Left cardiac atrium (tissue), 4 donors: ENCODE measurements at places on chromosomes 6 and 20. TPM values are rescaled to one million over a fixed set of nuclear protein-coding genes. Genes with fewer than 3 reads are reported as not detected.

DNA sequence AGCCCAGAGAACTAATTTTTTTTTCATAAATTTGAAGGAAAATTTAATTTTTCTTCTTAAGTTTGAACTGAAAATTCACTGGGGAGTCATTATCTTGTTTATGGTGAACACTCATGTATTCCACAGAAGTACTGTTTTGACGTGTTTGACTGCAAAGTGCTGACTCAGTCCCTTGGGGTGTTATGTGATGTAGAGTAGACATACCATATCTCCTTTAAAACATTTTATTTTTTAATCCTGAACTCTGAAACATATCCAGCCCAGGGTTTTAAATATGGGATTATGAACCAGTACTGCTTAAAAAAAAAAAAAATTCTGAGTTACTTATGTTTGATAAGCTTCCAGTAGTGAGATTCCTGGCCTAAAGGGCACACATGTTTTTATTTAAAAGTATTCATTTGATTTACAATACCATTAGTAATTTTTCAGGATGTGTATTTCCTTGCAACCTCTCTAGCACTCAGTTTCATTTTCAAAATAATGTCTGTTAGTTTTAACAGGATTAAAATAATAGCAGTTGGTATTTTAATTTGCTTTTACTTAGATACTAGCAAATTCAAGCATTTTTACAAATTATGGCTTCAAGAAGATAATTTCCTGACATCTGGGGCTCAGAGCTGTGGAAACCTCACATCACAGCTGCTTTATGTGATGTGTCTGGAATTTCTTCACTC lies 81.7 kb upstream of the PDE10A start:
- DNase-seq = no peak

GRCh38 chr6:47239546-47239945 lies 70.2 kb downstream of the TNFRSF21 start:
- no peak for DNase-seq

POM121L2 gene
- not detected for total RNA-seq

DNA sequence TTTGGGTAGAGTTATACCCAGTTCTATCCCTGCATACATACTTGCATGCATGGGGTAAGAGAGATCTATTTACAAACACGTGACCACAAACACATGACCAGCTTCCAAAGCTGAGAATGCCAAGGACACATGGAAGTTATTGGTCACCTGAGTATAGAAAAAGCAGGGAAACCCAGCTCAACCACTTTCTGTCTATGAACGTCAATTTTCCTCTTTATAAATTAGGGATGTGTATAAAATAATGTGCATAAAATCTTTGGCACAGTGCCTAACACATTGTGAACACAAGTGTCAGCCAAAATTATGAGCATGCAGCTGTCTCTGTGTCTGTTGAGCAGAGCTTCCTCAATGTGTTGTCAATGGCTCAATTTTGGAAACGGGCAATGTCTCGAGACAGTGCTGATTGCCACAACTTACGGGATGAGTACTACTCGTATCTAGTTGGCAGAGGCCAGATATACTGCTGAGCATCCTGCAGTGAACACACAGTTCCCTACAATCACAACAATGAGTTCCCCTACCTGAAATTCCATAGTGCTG lies 44.9 kb downstream of the TPD52L1 start:
- DNase-seq = no peak

MCM9 gene
- total RNA-seq = 6.3 TPM

DNA sequence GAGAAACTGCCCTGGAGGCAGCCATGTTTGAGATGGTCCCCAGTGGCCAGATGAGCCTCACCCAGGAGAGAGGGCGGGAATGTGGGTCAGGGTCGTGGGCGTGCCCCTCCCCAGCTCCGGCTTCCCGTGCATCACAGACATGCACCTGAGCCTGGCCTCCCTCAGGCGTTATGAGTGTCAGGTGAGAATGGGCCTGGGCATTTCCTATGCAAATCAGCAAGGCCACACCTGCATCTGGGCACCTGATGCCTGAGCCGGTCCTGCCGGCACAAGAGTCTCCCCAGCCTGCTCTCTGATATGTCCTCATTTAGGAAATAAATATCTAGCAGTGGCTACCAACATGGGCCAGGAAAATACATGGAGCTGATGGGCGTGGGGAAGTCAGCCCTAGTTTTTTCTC lies 82.4 kb downstream of the RAMACL start:
- DNase-seq = no peak

LY6G5C gene
- 2.5 TPM for total RNA-seq

WFDC2 gene
- total RNA-seq = 0.52 TPM

- no peak for DNase-seq
Observed at GRCh38 chr6:1593958-1594314, 15.8 kb upstream of the FOXC1 start.

- no peak for DNase-seq
Observed at GRCh38 chr6:89611666-89612065, 26.9 kb downstream of the LYRM2 start.

HLA-DQB2 gene
- total RNA-seq = 4.1 TPM

GRCh38 chr20:3685341-3685740 lies 3.5 kb upstream of the ADAM33 start:
- no peak for DNase-seq

DNA sequence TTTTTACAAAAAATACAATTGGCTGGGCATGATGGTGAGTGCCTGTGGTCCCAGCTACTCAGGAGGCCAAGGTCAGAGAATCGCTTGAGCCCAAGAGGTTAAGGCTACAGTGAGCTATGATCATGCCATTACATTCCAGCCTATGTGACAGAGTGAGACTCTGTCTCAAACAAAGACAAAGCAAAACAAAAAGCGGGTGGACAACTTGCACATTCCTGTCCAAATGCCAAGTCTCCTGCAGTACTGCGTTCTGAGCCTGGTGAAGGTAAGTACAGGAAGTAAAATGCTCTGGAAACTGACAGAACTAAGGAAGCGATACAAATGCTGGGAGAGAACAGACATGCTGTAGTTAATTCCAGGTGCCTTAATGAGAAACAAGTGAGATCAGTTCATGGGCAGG lies 20.4 kb upstream of the TMEM242 start:
- DNase-seq = no peak

DNA sequence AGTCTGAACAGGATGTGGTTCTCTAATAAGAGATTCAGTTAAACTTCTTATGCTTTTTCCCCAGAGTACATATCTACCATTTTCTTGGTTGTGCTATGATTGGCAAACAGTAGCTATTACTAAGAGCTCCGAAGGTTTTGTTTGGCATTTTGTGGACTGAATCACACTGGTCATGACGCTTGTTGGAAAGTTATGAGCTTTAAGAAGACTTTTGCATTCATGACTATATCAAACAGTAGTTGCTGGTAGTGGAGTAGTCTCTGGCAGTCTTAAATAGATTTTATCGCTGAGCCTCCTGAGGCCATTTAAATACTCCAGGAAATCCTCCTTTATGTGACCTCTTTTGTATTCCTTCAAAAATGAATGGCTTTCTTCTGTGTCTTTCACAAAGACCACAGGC lies 40.8 kb downstream of the CCDC170 start:
- DNase-seq = no peak

DNA sequence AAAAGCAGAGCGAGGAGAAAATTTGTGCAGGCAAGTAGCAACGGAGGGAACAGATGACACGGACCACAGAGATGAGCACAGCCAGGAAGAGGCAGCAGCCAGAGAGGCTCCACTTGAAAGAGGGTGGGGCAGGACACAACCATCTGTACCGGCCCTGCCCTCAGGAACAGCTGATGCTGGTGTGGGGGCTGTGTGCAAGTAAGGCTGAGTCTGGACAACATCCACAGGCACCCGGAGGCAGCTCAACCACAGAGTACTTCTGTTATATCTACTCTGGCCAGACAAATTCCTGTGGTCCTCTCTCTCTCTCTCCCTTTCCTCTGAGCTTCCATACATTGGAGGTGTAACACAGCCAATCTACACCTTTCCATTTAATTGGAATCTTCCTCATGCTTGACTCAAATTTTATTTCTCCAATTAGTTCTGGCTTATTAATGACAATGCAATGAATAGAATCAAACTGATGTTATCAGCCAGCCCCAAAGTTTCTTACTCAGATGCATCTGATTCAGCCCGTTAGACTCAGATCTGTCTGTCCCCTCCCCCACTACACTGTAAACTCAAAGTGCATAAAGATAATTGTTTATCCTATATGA lies 24.9 kb downstream of the KIF13A start:
- DNase-seq = peak; percentile 73

GRCh38 chr6:113847447-113847846 lies 9.7 kb upstream of the MARCKS start:
- no peak for DNase-seq

- DNase-seq = peak; percentile 55
Observed at GRCh38 chr20:50572938-50573777, 63.0 kb downstream of the PTPN1 start.

GRCh38 chr20:37596890-37597536 lies 69.3 kb upstream of the BLCAP start:
- DNase-seq = no peak

- peak; percentile 66 for DNase-seq
Observed at GRCh38 chr20:44187054-44187771, at the start of gene JPH2. Gene JPH2, minus strand, starts transcription at chr20:44187188. Its CDS starts 483 bp downstream, at chr20:44186705.

DNA sequence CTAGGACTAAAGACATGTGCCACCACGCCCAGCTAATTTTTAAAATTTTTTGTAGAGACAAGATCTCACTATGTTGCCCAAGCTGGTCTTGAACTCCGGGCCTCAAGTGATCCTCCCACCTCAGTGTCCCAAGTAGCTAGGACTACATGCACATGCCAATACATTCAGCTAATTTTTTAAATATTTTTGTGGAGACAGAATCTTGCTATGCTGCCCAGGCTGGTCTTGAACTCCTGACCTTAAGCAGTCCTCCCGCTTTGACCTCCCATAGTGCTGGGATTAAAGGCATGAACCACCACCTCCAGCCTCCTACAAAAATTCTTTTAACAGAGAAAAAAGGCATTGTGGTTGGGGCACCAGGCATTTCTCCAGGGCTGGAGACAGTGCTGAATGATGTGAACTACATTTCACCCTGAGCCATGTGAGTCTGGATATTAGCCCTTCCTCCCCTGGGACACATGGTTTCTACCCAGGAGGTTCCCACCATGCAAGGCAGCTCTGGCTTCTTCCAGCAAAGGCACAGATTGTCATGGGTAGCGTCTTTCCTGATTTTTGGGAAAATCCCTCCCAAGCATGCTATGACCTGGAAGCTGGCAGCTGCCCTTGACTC lies 36.3 kb upstream of the CMTR1 start:
- DNase-seq = no peak

DNA sequence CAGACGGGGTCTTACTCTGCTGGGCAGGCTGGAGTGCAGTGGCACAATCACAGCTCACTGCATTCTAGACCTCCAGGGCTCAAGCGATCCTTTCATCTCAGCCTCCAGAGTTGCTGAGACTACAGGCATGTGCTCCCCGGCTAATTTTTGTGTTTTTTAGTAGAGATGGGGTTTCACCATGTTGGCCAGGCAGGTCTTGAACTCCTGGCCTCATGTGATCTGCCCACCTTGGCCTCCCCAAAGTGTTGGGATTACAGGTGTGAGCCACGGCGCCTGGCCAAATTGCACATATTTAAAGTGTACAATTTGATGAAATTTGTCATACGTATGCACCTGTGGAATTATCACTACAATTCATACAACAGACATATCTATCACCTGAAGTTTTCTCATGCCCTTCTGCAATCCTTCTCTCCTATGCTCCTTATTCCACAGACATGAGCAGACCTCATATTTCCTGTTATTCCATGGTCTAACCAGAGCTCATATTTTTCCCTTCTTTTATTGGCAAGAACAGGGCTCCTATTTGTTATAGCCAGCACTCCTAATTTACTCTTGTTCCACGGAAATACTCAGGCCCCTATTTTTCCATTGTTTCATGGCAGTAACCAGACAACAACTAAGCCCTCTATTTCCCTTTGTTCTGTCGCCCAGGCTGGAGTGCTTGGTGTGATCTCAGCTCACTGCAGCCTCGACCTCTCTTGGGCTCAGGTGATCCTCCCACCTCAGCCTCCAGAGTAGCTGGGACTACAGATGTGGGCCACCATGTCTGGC lies 2.2 kb upstream of the CSTL1 start:
- DNase-seq = no peak

DNA sequence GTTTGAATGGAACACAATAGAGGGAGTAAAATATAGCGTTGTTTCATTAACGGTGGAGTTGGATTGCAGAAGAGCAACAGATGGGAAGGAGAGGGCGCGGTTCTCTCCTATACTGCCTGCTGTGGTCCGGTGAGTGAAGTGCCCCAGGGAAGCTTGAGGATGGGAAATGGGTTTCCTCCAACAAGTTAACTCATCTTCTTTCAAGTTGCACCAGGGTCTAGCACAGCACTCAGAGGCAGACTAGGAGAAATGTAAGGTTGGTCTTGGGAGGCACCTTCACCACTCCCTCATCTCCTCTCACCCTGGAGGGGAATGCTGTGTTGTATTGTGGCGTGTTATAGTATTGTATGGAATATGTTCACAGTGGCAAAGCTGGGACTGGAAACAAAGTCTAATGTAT lies 96.9 kb upstream of the SLC24A3 start:
- no peak for DNase-seq

COL12A1 gene
- total RNA-seq = 23.2 TPM

DDX43 gene
- 0.86 TPM for total RNA-seq

SLC2A10 gene
- 5.6 TPM for total RNA-seq

GRCh38 chr20:8621001-8621400 lies 447.9 kb upstream of the PLCB4 start:
- no peak for DNase-seq

IMPG1 gene
- not detected for total RNA-seq

- no peak for DNase-seq
Observed at GRCh38 chr6:144785056-144785455, 499.9 kb downstream of the UTRN start.

DNA sequence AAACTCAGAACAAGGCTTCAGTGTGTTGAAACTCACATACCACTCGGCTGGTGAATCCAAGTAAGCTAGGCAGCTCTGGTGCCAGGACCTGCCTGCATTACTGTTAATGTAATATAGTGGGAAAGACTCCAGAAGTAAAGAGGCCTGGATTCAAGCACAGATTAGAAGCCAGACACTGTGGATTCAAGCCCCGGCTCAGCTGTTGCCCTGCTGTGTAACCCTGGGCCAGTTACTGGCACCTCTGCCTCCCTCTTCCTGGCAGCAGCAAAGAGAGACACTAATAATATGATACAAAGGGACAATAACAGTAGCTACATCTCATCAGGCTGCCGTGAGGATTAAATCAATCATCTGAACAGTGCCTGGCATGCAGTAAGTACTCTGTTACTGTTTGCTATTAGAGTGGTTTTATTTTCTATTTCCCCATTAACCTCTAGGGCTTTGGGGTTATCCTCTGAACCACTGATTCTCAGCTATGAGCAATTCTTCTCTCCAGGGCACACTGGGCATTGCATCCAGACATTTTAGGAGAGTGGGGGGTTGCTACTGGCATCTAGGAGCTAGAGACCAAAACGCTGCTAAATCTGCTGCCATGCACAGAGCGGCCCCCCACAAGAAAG lies 92.9 kb downstream of the ZMYND8 start:
- DNase-seq = no peak

SLC12A5 gene
- 2.6 TPM for total RNA-seq

GRCh38 chr6:161143663-161144430 lies 130.0 kb downstream of the AGPAT4 start:
- no peak for DNase-seq
